ENCODE measurements at places on chromosomes 3 and 15.
A peak's percentile ranks its signal among the peaks of the same experiment; 100 is the strongest.

GRCh38 chr3:44355362-44356033 lies 16.9 kb downstream of the TCAIM start:
- no peak for DNase-seq

DNA sequence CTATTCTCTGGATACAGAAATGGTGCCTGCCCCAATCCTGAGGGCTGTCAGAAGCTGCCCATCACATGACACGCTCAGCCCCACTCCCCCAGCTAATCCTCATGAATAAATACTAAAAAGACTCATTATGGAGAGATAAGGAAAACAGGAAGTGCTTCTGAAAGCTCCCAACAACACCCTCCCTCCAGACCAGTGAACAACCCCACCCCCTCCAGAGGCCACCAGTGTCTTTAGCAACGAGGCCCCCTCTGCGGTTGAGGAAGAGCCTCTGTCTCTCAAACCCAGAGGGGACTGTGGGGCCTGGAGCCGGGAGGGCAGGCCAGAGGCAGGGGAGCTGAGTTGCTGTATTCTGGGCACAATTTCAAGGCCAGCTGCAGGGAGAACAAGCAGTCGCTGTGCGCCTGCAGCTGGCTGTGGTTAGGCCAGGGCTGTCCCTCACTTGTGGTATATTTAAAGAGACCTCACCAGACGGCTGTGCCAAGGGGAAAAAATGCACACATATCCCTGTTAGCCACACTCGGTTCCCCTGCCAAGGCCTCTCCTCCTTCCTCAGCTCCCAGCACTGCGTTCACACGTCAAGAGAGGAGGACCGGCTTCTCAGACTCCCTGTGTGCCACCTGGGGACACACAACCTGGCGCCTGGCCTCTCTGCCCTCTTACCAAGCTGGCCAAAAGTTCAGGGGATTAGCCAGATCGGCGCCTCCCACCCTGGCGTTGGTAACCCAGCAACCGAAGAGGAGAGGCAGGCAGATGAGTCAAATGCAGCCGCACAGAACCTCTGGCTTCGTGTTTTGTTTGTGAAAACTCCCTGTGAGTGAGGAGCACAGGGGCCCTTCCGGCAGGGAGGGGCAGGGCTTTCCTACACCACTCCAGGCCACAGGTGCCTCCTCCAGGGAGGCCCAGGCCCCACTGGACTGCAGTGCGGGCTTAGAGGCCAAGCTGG lies 101.2 kb upstream of the ETV5 start:
- DNase-seq: no peak

GRCh38 chr3:184261270-184261853 lies at the start of gene CAMK2N2:
TSS of gene CAMK2N2 (minus strand) at chr3:184261553. CDS start at chr3:184261285, 268 bp downstream.
- DNase-seq: peak; percentile 14

- DNase-seq: no peak
Observed at GRCh38 chr3:39456159-39456558, 11.3 kb upstream of the MOBP start.

- no peak for DNase-seq
Observed at GRCh38 chr3:78235841-78236240, 1195.9 kb downstream of the ROBO2 start.

DNA sequence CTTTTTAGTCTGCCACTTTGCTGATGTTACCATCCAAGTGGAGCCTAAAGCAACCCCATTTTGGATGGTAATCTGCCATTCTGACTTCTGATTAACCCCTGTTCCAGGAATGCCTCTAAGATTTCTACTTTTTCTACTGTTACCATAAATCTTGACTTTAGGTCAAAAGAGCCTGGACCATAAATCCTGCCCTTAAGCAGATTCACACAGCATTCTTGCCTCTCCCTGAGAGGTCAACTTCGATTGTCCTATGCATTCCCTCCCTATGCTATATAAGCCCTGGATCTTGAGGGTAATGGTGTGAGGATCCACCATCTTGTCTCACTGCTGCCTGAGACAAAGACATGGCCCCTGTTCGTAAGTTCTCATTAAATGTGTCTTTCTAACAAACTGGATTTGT lies 177.3 kb downstream of the GABRB3 start:
- no peak for DNase-seq

DNA sequence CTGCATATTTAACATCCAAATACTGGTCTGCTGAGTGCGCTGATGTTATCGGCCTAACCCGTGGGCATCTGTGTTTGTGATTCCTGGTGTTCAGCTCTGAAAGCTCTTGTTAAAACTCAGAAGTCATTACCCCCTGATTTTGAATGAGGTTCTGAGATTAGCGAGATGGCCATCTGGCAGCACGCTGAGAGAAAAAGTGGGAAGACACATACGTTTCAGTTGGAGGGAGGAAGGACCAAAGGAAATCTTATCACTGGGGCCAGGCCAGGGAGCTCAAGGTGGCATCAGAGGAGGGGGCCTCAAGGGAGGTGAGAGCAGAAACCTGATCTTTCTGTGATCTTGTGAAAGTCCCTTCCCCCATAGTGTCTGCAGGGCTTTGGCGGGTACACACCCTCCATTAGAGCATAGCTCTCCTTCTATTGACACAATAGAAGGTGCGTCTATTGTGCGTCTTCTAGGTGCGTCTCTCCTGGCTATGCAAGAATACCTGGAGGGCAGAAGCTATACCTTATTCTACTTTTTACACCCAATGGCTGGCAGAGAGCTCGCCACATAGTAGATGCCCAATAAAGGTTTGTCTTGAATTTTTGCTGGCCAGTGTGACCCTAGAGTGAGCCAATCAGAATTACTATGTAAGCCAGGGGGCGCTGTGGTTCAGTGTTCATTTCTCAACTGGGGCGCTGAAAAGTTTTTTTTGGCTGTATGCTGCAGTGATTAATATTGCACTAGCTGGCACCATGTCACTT lies 182.4 kb downstream of the SHQ1 start:
- DNase-seq: peak; percentile 49

GRCh38 chr3:64150623-64151207 lies 74.6 kb downstream of the PRICKLE2 start:
- DNase-seq: no peak

- no peak for DNase-seq
Observed at GRCh38 chr3:188497021-188497420, 343.1 kb downstream of the LPP start.

DNA sequence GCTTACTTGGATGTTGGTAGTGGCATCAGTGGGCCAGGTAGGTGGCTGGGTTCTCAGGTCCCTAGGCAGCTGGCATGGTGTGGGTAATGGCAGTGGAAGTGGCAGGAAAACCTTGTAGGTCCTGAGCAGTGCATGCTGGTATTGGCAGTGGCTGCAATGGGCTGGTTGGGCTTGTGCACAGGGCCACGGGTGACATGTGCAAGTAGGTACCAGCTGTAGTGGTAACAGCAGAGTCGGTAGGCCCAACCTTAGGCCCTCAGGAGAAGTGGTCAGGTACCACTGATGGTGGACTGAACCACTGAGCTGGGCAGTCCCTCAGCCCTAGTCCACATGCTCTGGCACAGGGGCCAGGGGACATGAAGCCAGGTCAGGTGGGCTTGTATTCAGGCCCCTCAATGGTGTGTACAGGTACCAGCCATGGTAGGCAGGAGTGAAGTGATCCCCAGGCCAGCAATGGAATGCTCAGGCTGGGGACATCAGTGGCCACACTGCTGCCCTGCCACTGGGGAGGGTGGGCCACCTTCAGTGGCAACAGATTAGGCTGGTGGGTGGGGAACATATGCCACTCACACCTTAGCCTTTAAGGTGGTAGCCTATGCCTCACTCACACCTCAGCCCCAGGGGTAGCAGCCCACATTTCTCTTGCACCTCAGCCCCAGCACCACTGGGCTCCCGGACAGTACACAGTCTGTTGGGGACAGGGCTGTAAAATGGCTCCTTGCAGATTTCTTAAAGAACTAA lies 118.1 kb downstream of the LRRK1 start:
- DNase-seq: no peak

DNA sequence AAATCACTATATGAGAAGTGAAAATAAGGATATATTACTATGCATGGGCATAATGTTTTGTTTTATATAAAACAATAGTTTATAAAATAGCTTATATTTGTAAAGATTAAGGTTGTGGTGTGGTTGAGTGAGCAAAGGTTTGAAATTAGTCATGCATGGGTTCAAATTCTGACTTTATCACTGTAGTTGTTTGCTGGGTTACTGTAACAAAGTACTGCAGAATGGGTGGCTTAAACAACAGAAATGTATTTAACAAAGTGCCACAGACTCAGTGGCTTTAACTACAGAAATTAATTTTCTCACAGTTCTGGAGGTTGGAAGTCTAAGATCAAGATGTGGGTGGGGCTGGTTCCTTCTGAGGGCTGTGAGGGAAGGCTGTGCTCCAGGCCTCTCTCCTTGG lies 184.8 kb upstream of the THRB start:
- no peak for DNase-seq

DNA sequence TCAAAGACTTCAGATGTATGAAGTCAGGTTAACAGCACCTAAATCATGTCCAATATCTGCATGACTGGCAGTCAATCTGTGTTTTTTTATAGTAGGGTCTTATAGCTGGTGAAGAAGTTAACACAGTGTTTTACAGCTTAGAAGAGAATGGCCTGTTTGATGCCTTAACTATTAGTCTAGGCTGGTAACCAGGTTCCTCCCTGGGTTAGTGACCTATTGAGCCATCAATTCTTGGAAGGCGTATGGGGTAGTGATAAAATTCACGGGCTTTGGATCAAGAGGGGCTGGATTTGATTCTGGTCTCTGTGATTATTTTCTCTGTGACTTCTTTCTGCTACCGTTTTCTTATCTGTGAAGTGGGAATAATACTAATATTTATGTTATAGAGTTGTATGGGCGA lies 16.0 kb upstream of the TNFSF10 start:
- no peak for DNase-seq

DNA sequence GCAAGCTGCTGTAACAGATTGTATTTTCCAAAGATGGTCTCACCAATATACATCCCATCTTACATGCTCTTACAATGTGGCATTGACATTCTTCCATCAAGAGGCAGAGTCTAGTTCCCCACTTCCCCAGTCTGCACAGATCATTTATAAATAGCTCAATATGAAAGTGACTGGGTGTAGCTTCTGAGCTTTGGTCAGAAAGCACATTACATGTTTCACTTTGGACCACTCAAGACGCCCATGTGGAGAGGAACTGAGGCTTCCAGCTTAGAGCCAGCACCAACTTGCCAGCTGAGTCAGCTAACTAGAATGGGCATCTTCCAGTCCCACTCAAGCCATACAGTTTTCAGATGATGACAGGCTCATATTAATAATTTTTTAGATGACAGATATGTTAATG lies 45.5 kb downstream of the GREM1 start:
- DNase-seq: no peak

DNA sequence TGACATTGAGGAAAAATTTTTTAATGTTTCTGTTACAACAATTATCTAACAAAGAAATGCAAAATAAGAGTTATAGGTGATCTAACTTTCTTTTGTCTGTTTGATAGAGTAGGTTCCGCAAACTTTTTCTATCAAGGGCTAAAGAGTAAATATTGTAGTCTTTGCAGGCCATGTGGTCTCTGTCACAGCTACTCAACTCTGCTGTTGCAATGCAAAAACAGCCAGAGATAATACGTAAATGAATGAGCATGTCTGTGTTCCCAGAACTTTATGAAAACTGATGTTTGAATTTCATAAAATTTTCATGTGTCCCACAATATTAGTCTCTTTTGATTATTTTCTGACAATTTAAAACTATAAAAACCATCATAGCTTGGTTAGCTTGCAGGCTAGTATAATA lies 73.3 kb downstream of the SLC24A1 start:
- no peak for DNase-seq
